CD4-positive, alpha-beta T cell treated with Interleukin-4 for 4 hours (primary cell): ENCODE measurements at places on chromosomes 12 and 14.

DNA sequence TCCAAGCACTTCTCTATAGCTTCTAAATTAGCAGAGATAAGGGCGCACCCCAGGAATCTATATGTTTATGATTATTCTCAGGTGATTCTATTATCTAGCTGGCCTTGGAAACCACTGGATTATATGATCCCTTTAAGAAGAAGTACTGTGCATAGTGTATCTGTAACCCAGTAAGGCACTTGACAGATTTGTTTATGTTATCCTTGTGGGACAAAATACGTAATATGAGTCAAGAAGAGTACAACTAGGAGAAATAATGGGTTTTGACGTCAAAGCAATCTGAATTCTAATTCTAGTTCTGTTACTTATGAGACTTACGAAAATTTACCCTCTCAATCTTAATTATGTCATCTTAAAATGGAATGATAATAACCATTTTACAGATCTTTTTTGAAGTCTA lies 259.6 kb upstream of the NAV3 start:
- no peak for DNase-seq

DNA sequence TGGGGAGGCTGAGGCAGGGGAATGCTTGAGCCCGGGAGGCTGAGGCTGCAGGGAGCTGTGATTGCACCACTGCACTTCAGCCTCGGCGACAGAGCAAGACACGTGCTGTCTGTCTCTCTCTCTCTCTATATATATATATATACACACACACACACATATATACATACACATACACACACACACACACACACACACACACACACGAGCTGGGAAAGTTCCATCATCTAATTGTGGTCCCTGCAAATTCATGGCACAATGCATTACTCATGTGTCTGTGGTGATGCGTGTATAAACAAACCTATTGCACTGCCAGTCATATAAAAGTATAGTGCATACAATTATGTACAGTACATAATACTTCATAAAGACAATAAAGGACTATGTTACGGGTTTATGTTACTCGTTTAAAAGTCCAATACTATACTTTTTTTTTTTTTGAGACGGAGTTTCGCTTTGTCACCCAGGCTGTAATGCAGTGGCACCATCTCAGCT lies 36.6 kb downstream of the WDR89 start:
- no peak for DNase-seq

DNA sequence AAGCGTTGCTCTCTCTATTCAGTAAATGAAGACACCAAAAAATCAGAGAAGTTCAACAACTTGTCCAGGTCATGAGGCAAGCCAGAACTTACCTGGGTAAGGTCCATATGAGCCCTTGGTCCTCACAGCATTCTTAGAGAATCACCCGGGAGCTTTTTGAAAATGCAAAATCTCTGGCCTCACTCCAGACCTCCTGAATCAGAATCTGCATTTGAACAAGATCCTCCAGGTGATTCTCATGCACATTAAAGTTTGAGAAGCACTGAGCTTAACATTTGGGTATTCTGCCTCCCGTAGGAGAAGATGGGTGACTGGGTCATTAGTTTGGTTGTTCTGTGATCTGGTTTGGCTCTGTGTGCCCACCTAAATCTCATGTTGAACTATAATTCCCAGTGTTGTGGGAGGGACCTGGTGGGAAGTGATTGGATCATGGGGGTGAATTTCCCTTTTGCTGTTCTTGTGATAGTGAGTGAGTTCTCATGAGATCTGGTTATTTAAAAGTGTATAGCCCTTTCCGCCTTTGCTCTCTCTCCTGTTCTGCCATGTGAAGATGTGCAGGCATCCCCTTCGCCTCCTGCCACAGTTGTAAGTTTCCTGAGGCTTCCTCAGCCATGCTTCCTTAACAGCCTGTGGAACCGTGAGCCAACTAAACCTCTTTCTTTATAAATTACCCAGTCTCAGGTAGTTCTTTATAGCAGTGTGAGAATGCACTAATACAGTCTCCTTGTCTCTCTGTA lies 221.2 kb downstream of the RAD51B start:
- no peak for DNase-seq

DNA sequence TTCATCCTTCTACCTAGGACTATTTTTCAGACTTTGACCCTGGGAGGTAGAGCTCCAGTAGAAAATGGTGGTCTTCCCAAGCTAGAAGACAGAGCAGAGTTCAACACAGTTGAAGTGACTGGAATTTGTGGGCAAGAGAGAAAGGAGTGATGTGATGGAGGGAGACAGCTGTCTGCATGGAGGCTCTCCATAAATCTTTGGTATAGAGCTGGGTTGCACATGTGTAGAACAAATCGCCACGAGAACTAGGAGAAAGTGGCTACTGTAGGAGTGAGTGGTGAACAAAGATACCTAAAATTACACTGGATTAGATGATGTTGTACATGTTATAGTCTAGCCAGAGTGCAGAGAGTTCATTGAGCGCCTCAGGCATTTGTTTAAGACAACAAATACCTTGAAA lies 14.5 kb downstream of the GPR135 start:
- DNase-seq: no peak

DNA sequence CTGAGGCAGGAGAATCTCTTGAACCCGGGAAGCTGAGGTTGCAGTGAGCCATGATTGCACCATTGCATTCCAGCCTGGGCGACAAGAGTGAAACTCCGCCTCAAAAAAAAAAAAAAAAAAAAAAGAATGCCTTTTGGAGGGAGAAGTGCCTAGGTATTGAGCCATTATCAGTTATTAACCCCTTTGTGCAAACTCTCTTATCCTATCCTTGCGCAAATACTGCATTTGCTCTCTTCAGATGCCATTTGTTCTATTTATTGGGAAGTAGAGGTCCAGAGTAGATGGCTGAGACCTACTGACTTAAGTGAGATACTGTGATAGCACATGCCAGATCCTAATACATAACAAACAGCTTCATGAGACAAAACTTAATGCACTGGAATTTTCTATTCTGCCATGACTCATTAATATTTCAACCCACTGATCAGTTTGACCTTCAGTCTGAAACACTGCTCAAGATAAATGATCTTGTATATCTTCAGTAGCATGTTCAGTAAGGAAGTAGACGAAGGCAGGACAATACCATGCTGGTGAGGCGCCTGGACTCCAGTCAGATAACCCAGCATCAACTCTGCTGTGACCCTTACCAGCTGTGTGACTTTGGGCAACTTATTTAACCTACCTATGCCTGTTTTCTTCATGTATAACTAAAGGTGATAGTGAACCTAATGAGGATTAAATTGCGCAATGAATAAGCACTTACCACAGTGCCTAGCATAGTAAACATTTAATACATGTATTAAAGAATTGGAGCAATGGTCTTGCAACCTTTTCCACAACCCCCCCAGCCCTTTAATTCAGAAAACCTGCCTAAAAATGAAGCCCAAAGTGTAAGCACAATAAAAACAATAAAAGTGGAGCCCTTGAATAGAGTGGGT lies 5.7 kb upstream of the DNAAF2 start:
- no peak for DNase-seq

- no peak for DNase-seq
Measured at GRCh38 chr14:53751650-53752049, 205.0 kb downstream of the BMP4 start.

- no peak for DNase-seq
Measured at GRCh38 chr14:77375973-77376770, 722 bp downstream of the TMED8 start.

DNA sequence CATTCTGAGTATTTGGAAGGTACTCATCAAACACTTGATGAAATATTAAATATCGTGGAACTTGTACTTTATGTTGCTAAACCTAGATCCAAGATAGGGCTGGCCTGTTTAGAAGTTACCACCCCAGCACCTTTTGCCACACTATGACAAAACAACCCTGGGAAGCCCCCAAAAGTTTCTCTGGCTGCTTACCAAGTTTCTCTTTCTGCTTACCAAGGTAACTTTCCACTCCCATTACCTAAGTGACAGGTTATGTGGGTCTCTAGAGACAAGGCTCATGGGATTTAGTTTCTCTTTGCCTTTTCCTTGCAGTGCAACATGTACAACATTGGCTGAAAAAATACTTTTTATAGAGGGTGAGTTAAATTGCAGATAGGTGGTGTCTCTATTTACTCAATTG lies 28.9 kb upstream of the PPM1A start:
- no peak for DNase-seq

- no peak for DNase-seq
Measured at GRCh38 chr12:48946205-48946604, 11.1 kb downstream of the ARF3 start.
